ENCODE measurements at places on chromosomes 13 and 19. TPM values are rescaled to one million over a fixed set of nuclear protein-coding genes. Genes with fewer than 3 reads are reported as not detected.

GRCh38 chr13:58587183-58587582 lies 955.6 kb downstream of the PCDH17 start:
- no peak for DNase-seq

DNA sequence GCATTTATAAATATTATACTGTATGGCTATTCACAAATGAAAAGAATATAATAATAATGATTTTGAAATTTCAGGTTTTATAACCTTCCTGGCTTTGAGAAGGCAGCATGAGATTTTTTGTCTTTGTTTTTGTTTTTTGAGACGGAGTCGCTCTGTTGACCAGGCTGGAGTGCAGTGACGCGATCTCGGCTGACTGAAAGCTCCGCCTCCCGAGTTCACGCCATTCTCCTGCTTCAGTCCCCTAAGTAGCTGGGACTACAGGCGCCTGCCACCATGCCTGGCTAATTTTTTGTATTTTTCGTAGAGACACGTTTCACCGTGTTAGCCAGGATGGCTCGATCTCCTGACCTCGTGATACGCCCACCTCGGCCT lies 64.1 kb downstream of the ZNF429 start:
- no peak for DNase-seq

FLT3 gene
- not detected for total RNA-seq

DNA sequence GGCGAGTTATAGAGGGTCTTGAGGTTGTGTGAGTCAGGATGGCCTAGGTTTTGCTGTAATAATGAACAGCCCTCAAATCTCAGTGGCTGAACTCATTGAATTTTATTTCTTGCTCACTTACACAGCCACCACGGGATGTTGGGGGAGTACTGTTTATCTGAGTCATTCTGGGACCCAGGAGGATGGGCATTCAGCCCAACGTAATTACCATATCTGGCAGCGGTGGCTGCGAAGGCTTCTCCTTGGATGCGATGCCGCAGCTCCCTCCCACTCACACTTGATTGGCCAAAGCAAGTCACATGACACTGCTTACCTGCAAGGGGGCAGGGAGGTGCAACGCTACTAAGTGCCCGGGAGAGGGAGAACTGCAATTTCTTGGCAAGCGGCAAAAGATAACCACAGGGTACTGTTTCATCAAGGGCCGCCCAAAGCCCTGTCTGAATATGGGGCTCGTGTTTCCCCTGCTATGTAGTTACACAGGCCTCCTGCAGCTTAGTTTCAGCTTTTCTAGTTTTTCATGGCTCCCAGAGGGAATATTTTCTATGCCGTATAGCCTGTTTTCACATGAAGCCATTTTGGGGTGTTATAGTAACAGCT lies 19.9 kb downstream of the ZSWIM9 start:
- peak; percentile 99 for DNase-seq

GRCh38 chr13:89982407-89983095 lies 1364.9 kb upstream of the MIR17HG start:
- DNase-seq: no peak

DNA sequence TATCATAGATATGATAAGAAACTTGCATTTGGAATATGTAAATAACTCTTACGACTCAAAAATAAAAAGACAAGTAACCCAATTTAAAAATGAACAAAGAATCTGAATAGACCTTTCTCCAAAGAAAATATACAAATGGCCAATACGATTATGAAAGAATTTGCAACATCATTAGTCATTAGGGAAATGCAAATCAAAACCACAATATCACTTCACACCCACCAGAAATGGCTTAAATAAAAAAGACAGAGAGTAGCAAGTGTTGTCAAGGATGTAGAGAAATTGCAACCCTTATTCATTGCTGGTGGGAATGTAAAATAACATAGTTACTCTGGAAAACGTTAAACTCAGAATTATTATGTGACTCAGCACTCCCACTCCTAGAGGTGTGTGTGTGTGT lies 226.6 kb upstream of the MAB21L1 start:
- DNase-seq: no peak

GRCh38 chr19:35143231-35143715 lies at the start of gene FXYD7:
Gene FXYD7, plus strand, starts transcription at chr19:35143255. Its CDS starts 79 bp downstream, at chr19:35143334.
- no peak for DNase-seq

GRCh38 chr13:22812793-22813192 lies 368.0 kb upstream of the SGCG start:
- no peak for DNase-seq

- DNase-seq: peak; percentile 9
Observed at GRCh38 chr13:77028202-77028601, 1.2 kb upstream of the FBXL3 start.

GRCh38 chr13:37194428-37194861 lies 89.0 kb upstream of the CSNK1A1L start:
- DNase-seq: peak; percentile 88

SIAH3 gene
- not detected for total RNA-seq

DNA sequence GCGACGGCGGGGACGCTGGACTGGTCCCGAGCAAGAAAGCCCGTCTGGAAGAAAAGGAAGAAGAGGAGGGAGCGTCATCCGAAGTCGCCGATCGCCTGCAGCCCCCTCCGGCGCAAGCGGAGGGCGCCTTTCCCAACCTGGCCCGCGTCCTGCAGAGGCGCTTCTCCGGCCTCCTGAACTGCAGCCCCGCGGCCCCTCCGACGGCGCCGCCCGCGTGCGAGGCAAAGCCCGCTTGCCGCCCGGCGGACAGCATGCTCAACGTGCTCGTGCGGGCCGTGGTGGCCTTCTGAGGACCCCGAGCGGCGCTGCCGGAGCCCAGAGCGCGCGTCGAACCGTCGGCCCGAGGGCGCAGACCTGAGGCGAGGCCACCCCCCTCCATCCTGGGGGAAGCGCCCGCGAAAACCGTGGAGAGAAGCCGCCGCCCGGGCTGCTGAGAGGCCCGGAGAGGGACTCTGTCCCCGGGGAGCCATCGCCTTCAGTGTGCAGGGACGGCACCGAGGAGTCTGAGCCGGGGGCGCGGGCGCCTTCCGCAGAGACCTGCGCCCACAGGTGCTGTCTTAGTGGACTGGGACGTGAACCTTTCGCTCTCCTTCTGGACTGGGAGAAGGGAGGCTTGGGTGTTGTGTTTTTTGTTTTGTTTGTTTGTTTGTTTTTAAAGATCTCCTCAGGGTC lies 3.5 kb downstream of the IER2 start:
- DNase-seq: no peak

DNA sequence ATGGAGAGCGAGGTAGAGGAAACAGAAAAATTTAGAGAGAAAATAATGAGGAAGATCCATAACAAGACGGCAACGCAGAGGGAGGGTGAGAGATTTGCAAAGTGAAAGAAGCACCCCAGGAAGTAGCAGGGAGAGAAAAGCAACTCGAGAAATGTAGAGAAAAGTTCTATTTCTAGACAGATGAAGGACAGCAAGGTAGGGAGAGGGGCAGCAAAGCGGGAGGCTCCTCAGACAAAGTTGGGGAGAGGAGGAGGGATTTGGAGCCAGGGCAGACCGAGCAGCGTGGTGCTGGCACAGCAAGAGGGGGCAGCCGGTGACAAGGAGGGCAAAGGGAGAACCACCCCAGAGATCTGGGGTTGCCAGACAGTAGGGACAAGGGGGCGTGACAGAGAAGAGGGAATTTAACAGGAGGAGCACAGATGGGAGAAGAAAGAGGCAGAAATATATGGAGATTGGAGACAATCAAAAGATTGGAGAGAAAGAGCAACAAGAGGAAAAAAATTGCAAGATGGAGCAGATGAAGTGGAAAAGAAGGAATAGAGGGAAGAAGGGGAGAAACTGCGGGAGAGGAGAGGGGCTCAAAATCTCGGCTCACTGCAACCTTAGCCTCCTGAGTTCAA lies 989 bp downstream of the ZNF766 start:
- DNase-seq: peak; percentile 6

MAST1 gene
- 0.53 TPM for total RNA-seq

GRCh38 chr13:70534466-70534865 lies 426.2 kb upstream of the KLHL1 start:
- no peak for DNase-seq

- DNase-seq: no peak
Observed at GRCh38 chr13:59340151-59340550, 823.6 kb downstream of the DIAPH3 start.

DNA sequence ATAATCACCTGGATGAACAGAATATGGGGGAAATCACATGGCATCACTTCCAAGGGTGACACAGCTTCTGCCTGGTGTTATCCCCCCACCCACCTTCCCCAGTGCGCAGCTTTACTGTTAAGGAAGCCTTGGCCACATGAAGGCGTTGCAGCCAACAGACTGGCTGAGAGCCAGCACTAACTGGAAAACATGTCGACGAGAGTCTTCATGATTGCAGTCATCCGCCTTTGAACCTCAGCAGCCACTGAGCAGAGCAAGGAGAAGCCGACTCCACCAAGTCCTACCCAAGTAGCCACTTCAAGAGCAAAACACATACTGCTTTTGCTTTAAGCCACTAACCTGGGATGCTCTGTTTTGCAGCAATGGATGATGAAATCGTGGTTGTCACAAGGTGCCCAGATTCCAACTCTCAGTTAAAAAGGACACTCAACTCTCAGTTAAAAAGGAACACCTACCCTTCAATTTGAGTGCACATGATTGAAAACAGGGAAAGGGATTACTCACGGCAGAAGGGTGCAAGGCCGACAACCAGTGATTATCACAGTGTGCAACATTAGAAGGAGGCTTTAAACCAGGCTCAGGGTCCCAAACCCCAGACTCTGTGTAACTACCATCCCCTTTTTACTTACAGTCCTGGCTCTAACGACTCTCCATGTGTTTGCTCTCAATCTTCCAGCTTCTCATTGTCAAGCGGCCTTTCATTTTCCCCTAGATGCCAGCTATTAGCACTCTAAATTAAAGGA lies 149.1 kb downstream of the KLF12 start:
- no peak for DNase-seq

DNA sequence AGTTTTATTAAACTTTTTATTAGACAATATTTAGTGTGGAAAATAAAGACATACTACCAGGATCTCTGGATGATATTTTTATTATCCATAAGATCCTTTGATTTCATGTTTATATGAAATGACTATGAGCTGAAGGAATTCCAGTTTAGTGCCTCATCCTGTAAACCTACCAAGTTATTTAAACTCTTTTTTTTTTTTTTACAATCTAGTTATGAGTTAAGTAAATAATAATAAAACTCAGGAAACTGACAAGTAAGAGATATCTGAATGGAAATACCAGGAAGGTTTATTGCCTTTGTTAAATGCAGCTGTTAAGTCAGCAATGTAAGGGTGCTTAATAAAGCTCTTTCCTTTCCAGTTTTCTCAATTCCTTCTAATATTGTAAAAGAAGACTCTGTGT lies 53.9 kb downstream of the RXFP2 start:
- peak; percentile 6 for DNase-seq

GRCh38 chr13:96904232-96904631 lies 90.0 kb downstream of the OXGR1 start:
- DNase-seq: no peak

DNA sequence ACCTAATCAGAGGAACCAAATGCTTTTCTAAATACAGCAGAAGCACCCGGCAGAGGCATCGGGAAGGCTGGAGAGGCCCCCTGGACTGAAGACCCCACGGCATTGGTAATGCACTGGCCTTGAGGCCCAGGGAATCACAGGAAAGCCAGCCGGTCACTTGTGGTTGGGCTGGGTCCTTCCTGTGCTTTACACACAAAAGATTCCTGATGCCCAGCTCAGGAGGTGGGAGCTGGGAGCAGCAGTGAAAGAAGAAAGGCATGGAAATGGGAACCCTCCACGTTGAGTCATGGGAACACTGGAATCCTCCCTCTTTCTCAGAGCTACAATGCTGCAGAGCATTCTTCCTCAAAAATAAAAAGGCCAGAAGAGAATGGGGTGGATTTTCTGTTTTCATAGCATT lies 126.4 kb downstream of the TNFRSF19 start:
- DNase-seq: no peak

DNA sequence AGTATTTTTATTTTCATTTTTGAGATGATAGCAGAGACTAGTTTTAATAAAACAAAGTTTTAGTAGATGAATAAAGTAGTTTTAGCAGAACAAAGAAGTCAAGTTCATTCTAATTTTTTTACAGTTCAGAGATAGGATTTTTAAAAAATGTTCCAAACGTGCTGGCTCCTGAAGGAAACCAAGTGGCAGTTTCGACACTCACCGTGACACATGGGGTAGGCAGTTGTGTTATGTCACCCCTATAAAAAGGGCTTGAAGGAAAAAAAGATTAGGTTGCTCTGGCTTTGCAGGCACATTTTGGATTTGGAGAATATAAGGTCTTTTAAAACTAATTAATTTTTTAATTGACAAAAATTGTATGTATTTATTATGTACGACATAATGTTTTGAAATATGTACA lies 305.2 kb downstream of the NDFIP2 start:
- no peak for DNase-seq

LYL1 gene
- total RNA-seq: not detected

- peak; percentile 31 for DNase-seq
Observed at GRCh38 chr13:77300176-77301037, 26.5 kb downstream of the MYCBP2 start.

GRCh38 chr19:16379521-16380313 lies 55.1 kb downstream of the KLF2 start:
- no peak for DNase-seq

GRCh38 chr19:4260613-4261191 lies 13.8 kb downstream of the YJU2 start:
- DNase-seq: no peak

DNA sequence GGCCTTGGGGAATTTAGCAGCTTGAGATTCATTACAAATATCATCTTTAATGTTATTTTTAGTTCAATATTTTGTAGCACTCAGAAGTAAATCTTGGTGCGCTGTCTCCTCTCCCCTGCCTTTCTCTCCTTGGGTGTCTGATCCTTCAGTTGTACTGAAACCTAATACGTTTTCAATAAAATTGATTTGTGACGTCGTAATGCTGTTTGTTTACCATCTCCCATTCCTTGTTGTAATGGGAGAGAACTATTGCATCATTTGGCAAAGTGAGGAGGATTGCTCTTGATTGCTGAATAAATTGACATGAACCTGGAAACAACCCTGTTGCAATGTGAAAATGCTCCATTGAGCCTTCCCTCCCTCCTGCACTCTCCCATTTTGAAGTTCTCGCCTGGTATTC lies 43.2 kb upstream of the TSHZ3 start:
- DNase-seq: no peak

DNA sequence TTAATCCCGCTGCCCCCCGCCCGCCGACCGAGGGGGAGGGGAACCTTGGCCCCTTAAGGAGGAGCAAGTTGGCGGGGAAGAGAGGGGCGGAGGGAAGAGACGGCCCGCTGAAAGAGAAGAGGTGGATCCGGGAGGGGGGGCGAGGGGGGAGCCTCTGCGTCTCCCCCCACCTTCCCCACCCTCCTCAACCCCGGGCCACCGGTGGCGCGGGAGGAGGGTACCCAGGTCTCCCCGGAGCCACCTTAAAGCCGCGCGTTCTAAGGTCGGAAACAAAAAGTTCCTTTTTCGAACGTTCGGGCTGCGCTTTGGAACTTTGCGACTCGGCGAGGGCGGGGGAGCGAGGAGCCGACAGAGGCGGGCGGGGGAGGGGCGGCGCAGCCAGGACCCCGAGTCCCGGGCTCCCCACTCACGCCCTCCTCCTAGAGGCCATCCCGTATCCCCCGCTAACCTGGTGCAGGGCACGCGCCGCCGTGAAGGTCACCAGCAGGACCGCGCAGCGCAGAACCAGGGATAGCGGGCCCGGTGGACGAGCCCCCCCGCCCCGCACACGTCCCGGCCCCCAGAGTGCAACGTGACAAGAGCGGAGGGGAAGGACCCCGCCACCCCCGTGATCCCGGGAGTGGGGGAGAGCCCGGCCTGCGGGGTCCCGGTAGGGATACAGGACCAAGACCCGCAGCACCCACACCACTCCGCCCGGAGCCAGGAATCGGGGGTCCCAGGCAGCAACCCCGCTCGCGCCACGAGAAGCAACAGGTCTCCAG lies 659 bp downstream of the ERF start:
- DNase-seq: peak; percentile 51

GRCh38 chr19:54558339-54558738 lies 15.3 kb upstream of the LILRA2 start:
- DNase-seq: no peak
